ENCODE measurements at places on chromosomes 4 and X. TPM values are rescaled to one million over a fixed set of nuclear protein-coding genes. Genes with fewer than 3 reads are reported as not detected.
A peak's percentile ranks its signal among the peaks of the same experiment; 100 is the strongest.

PARM1 gene
- 9.1 TPM for total RNA-seq

- DNase-seq: no peak
Observed at GRCh38 chr4:6565691-6566390, 9.1 kb upstream of the MAN2B2 start.

- DNase-seq: no peak
Observed at GRCh38 chr4:38670939-38671591, 7.1 kb downstream of the KLF3 start.

PPBP gene
- total RNA-seq: 10.9 TPM

DNA sequence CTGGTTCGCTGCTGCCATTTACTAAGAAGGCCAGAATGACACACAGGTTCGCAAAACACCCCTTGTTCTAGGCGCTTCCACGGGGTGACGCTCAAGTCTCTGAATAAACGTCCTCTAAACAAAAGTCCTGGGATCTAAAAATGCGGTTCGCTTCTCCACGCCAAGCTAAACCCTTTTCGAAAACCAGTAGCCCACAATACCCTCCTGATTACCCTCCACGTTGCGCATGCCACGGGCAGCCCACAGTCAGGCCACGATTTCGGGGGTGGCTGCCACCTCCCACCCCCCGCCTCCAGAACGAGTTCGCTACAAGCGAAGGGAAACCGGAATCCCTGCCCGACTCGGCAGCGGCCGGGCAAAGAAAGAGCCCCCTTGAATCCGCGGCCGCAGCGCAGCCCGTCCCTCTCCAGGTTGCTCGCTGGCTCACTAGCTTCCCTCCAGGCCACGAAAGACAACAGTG lies 423 bp downstream of the RPL39 start:
- peak; percentile 67 for DNase-seq
